ENCODE measurements at places on chromosomes 16 and 17.

- DNase-seq, result no peak
Measured at GRCh38 chr17:384622-385177, 32.1 kb upstream of the RPH3AL start.

DNA sequence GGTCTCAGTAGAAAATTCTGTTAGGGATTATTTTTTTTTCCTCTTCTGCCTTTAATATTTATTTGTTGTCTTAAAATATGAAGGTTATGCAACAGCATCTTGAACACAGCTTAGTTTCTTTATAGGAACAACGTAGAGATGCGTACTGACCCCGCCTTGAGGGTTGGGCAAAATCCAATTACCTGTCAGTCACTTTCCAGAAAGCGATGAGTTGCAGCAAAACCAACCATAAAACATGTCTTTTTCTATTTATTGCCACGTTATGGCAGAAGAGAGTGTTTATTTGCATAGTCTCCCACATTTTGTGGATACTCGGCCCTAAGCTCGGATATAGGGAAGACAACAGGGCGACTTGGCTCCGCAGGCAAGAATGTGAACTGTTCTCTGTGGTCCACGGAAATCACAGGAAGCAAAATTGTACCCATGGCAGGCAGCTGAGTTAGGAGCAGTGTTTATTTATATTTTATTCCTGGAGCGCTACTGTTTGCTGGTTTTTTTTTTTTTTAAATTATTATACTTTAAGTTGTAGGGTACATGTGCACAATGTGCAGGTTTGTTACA lies 44.3 kb upstream of the CACNG5 start:
- no peak for DNase-seq

DNA sequence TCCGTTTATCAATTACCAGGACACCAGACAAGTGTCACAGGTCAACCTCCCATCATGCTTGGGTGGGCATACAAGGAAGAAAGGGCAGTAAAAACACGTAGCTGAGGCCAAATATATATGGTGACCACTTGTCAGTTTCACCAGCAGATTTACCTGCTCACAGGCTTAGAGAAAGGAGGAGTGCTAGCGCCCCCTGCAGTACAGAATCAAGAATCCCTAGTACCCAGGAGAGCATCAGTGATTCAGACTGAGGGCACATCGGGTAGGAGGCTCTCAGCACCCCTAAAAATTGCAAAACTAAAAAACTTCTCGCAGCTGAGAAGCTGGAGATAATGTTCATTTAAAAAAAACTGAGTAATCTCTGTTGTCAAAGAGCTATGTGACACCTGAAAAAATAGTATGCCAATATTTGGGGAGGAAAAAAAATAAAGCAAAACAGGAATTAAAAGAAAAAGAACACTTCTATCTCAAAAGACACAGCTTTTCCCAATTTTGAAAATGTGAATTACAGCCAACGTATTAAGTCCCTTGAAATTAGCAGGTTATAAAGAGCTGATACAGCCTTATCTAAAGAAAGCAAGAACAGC lies 21.2 kb upstream of the MON1B start:
- no peak for DNase-seq

- DNase-seq, result no peak
Measured at GRCh38 chr16:86814256-86814655, 235.9 kb downstream of the FOXL1 start.

DNA sequence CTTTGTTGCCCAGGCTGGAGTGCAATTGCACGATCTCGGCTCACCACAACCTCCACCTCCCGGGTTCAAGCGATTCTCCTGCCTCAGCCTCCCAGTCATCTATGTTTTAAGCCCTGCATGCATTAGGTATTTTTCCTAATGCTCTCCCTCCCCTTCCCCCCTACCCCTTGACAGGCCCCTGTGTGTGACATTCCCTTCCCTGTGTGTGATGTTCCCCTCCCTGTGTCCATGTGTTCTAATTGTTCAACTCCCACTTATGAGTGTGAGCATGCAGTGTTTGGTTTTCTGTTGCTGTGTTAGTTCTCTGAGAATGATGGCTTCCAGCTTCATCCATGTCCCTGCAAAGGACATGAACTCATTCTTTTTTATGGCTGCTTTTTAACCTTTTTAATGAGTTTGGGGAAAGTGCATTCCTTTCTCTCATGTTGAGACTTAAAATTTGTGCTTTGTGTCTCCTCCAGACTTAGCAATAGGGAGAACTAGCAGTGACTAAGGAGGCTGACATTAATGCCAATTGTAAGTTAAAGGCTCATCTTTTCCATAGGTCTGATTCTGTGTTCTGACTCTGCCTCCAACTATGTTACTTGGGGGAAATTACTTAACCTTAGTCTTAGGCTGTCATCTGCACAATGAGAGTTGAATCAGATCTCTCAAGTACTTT lies 17.7 kb upstream of the PHAF1 start:
- DNase-seq, result no peak

DNA sequence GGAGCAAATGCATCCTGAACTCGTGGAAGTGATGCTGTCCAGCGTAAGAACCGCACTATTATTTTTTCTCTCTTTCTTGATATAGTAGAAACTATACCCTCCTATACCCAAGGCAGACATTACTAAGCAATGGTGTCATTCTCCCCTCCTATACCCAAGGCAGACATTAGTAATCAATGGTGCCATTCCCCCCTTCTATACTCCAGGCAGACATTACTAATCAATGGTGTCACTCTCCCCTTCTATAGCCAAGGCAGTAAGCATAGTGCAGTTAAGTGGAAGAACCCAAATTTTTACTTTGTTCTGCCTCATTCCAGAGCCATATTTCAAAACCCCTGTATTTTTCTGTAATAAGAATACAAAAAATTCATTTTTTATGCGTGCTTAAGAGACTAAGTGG lies 506.2 kb upstream of the EEF2KMT start:
- DNase-seq, result no peak

DNA sequence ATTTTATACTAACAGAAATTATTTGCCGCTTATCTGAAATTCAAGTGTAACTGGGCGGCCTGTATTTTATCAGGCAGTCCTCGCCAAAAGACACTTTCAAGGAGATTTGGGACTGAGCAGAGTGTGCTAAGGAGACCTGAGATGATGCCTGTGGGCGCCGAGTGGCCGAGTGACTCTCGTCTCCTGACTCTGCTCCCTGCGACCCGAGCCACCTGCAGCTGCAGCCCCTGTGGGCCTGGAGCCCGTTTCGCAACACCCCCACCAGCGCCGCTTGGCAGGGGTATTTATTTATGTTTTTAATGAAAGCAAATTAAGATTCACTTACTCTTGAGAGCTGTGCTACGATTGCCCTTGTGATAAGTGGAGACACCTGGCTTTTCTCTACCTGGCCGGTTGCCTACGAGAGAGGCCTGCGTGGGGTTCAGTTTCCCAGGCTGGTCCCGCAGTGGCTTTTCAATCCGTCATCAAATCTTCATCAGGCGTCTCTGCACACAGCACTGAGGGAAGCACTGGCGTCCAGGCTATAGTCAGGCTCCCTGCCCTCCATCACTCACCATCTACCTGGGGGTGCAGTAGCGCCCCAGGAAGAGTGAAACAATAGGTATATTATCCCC lies 124.0 kb downstream of the SEC14L1 start:
- DNase-seq, result no peak

DNA sequence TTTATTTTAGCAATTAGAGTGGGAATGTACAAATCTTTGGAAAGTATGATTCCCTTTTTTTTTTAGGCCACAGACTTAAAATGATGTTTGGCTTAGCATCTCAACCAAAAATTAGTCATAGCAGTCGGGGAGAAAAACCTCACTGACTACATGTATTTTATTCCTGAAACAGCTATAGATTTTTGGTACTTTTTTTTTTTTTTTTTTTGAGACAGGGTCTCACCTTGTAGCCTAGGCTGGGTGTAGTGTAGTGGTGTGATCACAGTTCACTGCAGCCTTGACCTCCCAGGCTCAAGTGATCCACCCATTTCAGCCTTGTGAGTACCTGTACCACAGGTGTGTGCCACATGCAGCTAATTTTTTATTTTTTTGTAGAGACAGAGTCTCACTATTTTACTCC lies 23.4 kb downstream of the RNFT1 start:
- no peak for DNase-seq

GRCh38 chr17:52235516-52235915 lies 77.0 kb upstream of the CA10 start:
- no peak for DNase-seq

DNA sequence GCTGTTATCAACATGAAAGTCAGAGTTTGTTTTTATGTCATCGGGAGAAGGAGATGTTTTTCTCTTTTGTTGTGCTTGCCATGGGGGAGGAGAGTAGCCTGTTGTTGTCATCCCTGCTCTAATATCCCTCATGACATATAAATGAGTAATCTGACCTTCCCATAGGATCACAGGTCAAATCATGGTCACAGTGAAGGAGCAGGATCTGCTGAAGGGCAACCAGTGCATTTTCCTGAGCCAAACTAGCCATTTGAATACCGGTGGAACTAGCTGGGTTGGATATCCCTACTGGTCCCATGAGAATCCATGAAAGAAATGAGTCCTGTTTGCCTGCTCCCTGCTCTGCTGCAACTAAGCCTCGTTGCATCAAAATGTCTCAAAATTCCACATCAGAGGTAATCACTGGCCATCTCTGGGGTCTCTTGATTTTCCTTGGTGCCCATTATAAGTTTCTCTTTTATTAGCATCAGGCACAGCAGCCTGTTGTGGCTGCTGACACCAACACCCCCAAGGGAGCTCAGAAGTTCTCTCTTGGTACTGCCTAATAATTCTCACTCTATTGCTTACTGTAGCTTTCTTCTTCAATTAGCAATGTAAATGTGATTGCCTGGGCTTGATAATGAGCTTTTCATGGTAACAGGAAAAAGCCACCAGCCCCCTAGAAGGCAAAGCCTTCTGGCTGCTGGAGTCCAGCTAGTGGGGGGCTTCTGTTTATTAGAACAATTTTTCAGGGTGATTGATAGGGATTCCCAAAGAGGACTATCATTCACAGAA lies 211.4 kb upstream of the ERCC4 start:
- no peak for DNase-seq

GRCh38 chr17:79046197-79046915 lies 22.4 kb downstream of the C1QTNF1 start:
- no peak for DNase-seq

DNA sequence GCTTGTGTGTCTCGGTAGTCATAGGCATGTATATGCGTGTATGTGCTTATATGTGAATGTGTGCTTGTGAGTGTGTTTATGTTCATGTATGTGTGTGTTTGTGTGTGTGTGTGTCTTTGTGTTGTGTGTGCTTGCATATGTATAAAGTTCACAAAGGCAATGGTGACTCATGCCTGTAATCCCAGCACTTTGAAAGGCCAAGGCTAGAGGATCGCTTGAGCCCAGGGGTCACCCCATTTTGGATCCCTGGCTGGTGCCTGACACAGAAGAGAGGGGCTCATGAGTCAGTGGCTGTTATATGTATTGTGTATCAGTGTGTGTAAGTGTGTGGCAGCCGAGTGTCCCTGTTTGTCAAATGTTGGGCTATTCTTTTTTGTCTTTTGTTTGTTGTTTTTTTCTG lies 69.3 kb downstream of the ABCC1 start:
- DNase-seq, result no peak

DNA sequence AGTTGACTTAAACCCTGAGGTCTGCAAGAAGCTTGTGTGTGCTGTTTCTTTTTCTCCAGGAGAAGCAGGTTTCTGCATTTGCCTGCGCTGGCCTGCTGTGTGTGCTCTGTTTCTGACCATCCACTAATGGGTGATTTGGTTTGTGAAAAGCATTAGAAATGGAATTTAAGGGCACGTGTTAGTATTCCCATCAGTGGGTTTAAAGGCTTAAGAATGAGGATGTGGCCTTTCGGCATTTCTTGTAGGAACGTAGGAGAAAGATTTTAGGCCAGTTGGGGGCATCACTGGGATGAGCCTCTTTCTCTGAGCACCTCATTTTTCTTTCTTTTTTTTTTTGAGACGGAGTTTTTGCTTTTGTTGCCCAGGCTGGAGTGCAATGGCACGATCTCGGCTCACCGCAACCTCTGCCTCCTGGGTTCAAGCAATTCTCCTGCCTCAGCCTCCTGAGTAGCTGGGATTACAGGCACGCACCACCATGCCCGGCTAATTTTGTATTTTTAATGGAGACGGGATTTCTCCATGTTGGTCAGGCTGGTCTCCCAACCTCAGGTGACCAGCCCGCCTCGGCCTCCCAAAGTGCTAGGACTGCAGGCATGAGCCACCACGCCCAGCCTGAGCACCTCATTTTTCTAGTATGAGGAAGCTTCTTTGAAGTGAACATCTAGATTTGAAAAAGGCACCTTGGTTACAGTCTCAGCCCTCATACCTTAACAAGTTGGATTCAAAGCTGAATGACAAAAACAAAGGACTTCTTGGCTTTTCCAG lies 110.3 kb downstream of the BANP start:
- no peak for DNase-seq

- DNase-seq, result no peak
Measured at GRCh38 chr17:79595471-79595870, 15.4 kb downstream of the RBFOX3 start.

- no peak for DNase-seq
Measured at GRCh38 chr16:4958510-4959438, 644 bp downstream of the SEC14L5 start.

GRCh38 chr16:87851601-87852000 lies 17.7 kb downstream of the SLC7A5 start:
- no peak for DNase-seq

DNA sequence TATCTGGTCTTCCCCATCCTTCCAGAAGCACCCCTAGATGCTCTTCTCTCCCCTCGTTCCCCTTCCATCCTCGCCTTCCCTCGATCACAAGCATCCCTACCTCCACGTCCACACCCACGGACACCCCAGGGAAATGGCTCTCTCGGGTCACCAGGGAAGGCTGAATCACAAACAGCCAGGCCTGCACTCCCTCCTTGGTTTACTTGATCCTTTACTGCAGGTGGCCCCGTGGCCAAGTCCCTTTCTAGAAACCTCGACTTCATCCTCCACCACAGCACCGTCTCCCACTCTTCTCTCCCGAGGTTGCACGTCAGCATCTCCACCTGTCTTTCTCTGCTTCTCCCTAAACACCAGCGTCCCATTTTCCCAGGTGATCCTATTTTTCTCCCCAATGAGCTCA lies 6.5 kb upstream of the RBFOX3 start:
- no peak for DNase-seq

GRCh38 chr16:12256921-12257320 lies 280.4 kb downstream of the SNX29 start:
- no peak for DNase-seq
